NCI-H446 treated with DMSO at 0.1 percent for 48 hours (cell line): ENCODE measurements at places on chromosomes 7 and 10.

DNA sequence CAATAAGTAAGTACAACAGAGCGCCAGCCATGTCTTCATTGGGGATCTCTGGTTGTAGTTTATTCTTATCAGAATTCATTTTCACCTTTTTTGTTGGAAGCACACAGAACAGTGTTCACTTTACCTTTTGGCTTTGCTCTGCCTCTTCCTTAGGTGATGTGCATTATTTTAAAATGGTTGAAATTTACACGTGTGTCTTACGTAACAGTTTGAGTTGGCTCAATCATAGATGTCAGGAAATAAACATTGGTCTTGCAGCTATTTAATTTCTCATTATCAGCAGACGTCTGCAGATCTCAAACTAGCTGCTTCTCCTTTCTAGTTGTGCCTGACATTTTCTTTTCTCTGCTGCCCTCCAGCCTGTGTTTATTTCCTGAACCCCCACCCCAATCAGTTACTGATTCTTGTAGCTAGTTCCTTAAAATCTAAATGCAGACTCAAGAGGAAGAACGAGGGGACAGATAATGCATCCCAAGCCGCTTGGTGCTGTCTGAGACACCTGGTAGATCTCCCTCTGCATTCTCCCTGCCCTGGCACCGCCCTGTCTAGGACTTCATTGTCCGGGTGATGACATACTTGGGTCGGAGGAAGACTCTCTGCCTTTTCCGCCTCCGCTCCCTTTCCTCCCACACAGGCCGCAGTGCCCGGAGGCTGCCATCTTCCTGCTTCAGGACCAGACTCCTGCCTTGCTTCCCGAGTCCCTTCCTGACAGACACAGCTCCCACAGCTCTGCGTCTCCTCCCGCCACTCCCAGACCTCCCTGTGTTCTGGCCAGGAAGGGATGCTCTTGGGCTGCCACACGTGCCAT, 108.2 kb downstream of the ANKRD61 start:
- DNase-seq, result no peak

GRCh38 chr7:156123362-156123761, 311.1 kb upstream of the SHH start:
- no peak for DNase-seq

GRCh38 chr10:71371750-71372166, 25.0 kb upstream of the CDH23 start:
- no peak for DNase-seq

GRCh38 chr7:116977172-116977571, 23.9 kb downstream of the ST7 start:
- no peak for DNase-seq

DNA sequence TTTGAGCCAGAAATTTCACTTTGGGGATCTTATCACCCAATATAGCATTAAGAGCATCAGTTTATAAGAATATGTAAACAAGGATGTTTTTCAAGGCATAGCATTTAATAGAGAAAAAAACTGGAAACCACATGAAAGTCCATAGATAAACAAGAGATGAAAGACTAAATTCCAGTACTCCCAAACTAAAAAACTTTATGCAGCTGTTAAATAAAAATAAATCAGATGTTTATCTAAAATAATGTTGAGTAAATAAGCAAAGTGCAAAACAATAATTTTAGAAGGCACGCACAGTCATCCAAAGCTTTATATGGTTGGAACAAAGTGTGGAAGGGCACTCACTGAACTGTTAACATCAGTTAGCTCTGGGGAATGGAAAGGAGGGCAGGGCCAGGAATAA, 21.0 kb downstream of the RNLS start:
- DNase-seq, result no peak

DNA sequence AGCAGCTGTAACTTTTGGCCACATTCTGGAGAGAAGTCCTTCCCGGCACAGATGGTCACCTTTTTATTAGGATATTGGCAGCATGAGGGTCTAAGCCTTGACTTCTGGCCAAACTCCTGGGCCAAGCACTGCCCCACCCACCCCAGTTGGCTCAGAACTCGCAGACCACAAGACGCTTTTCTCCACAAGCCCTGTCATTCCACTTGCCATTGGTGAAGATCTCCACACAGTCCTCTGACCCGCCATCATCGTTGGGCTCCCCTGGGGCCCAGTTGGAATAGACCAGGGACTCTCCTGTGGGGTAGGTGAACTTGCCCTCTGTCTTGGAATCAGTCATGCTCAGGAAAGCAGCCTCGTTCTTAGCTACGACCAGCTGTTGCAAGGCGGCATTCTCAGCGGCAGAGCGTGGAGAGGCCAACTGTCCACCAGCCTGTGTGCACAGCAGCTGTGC, 11.2 kb downstream of the SFTPD start:
- DNase-seq, result peak; percentile 58

- DNase-seq, result peak; percentile 50
These were observed 27.8 kb downstream of the CDHR3 start for GRCh38 chr7:105990727-105991453.

DNA sequence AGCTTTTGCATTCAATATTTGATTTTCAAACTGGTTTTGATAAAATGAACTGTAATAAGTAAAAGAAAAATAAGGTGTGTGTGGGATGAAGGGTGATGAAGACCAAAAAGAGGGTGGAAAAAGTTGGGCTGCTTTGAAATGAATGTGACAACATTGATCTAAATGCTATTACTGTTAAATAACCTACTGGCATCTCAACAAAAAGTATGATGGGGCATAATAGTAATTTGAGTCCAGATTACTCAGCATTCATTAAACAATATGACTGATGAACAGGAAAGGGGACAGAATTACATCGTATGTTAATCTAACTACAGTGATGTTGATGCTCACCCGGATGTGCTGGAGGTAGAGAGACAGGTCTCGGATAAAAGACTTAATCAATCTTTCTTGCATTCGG, 112.2 kb downstream of the ABCC2 start:
- no peak for DNase-seq

- DNase-seq, result peak; percentile 9
These were observed 118.0 kb downstream of the WDFY4 start for GRCh38 chr10:48802611-48803071.

GRCh38 chr7:140312141-140312846, 86.0 kb downstream of the SLC37A3 start:
- no peak for DNase-seq

GRCh38 chr7:36971515-36972139, 247.3 kb upstream of the AOAH start:
- no peak for DNase-seq

- DNase-seq, result no peak
These were observed 49.9 kb downstream of the SCIN start for GRCh38 chr7:12620371-12620770.

GRCh38 chr7:131950758-131951157, 394.3 kb upstream of the PODXL start:
- peak; percentile 49 for DNase-seq

GRCh38 chr10:71679425-71679824, 40.2 kb downstream of the C10orf105 start:
- no peak for DNase-seq

GRCh38 chr7:105161366-105161765, 147.4 kb downstream of the KMT2E start:
- no peak for DNase-seq

GRCh38 chr7:132996581-132997242, 85.2 kb downstream of the CHCHD3 start:
- no peak for DNase-seq

DNA sequence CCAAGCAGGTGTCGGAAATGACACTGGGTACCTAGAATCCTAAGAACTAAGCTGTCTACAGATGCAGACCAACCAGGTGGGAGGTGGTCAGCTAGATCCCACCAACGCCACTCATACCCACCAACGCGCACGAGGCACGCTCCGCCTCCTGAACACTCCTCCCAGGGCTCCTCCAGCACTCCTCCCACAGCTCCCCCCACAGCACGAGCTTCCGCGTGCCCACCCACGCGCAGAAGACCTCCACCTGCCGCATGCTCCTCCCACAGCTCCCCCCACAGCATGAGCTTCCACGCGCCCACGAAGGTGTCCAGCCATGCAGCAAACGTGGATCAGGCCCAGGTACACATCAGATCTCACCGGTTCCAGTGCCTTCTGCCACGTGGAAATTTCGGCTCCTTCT, 196.0 kb downstream of the MAD1L1 start:
- no peak for DNase-seq
